Stimulated activated CD8-positive, alpha-beta memory T cell treated with anti-CD3 and anti-CD28 coated beads, Interleukin-4, amount 100 ng/mL, for 24 hours (primary cell): ENCODE measurements at places on chromosomes 13 and 19.

DNA sequence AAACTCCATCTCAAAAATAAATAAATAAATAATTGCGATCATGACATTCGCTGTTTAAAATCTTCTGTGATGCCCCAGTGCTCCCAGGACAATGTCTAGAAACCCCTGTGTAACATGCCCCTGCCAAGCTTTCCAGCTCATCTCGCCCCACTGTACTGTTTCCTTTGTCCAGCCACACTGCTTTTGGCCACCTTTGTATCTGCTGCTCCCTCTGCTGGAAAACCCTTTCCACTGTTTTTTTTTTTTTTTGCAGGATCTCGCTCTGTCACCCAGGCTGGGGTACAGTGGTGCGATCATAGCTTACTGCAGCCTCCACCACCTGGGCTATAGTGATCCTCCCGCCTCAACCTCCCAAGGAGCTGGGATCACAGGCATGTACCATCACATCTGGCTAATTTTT is 7.5 kb downstream of the PLAUR start:
- no peak for DNase-seq

- DNase-seq = no peak
These were observed 324.7 kb downstream of the DLEU7 start for GRCh38 chr13:50518781-50519201.

- DNase-seq = no peak
These were observed 376.4 kb upstream of the ZNF507 start for GRCh38 chr19:31969016-31969415.

- no peak for DNase-seq
These were observed 1888.8 kb upstream of the PCDH20 start for GRCh38 chr13:63304497-63304896.

DNA sequence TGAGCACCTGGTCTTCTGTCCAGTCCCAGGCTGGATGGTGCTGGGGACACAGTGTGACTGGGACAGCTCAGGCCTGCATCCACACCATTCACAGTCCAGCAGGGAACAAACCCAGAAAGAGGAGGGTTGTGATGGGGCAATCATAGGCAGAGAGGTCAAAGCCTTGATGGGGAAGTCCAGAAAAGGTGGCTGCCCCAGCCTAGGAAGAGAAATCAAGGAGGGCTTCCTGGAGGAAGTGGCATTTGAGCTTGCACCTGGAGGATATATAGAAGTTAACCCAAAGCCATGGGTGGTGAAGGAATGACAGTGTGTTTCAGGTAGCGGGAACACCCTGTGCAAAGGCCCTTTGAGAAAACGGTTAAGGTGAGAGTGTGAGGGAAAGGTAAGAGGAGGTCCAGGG is 2.6 kb upstream of the PRX start:
- no peak for DNase-seq

DNA sequence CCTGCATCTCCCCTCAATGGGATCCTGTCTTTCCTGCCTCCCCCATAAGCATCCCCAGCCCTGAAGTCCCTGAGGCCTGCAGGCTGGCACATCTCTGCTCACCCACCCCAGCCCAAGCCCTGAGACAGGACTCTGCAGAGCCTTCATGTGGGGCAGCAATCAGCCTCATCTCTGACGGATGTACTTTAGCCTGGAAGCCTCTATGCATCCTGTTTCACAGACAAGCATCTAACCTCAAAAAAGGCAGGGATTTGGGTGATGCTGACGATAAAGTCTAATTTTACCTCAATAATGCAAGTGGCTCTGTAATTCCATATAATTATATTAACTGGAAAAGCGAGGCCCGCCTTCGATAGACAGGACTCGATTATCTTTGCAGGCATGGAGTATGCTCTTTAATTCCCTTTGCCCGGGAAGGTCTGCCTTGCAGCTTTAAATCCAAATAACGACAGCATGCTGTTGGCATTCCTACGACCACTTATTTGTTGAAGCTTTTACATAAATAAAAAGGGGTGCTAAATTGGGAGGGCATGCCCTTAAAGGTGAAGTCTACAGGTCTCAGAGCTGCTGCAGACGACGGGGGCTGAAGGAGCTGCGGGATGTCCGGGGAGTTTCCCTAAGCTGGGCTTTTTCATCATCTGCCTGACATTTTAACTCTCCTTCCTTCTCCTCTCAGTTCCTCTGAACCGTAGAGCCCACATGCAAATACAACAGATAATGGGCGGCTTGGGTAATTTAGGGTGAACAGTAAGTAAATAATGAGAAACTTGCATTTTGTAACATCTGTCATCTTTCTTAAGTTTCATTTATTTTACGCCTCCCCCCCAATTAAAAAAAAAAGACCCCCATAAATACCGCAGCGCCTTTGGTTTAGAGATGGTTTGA is 211.5 kb downstream of the URI1 start:
- no peak for DNase-seq

- no peak for DNase-seq
These were observed 511.1 kb downstream of the IRS2 start for GRCh38 chr13:109275139-109275745.

- no peak for DNase-seq
These were observed 31.6 kb upstream of the SLC46A3 start for GRCh38 chr13:28750187-28751045.

GRCh38 chr19:3548606-3549005 is 8.8 kb downstream of the MFSD12 start:
- DNase-seq = no peak

DNA sequence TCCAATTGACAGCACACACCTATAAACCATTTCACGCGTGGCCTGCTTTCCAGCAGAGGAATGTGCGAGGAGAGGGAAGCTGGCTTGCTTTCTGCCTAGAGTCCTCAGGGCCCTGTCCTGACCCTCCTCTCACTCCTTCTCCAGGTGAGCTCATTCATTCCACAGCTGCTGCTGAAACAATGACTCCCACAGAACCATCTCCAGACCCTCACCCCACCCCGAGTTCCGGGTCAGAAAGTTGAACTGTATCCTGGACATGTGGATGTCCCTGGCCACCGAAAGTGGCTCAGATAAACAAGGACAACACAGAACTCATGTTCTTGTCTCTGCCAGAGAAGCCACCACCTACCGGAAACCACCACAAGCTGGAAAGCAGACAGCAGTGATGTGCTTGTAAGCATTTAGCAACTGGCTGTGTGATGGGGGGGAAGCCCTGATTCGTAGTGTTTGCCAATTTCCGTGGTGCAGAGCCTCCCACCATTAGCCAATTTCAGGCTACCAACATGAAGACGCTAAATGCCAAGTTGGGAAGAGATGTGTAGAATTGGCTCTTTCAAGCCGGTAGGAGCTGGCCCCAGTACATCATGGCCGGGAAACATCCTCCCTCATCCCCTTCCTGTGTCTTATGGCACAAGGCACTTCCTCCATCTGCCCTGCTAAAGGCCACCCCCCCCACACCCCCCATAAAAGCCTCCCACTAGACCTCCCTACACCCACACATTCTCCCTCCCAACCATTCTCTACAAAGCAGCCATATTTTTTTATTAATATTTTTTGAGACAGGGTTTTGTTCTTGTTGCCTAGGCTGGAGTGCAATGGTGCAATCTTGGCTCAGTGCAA is 5.0 kb downstream of the SYCE2 start:
- no peak for DNase-seq

DNA sequence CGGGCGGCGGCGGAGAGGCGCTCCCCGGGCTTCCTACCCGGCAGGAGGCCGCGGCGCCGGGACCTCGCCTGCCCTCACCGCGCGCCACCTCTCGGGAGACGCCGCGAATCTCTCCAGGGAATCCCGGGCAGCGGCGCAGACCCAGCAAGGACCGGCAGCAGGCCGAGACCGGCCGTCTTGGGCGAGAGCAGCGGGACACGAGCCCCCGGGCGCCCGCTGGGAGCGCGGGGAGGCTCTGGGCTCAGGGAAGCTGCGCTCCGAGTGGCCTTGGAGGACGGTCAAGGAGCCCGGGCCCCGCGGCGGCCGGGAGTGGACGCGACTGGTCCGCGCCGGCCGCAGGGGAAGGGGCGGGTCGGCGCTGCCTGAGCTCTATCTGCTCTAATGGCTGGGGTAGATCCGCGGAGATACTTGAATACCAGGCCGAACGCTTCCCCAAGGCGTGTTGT is 14.7 kb downstream of the CDX2 start:
- no peak for DNase-seq

DNA sequence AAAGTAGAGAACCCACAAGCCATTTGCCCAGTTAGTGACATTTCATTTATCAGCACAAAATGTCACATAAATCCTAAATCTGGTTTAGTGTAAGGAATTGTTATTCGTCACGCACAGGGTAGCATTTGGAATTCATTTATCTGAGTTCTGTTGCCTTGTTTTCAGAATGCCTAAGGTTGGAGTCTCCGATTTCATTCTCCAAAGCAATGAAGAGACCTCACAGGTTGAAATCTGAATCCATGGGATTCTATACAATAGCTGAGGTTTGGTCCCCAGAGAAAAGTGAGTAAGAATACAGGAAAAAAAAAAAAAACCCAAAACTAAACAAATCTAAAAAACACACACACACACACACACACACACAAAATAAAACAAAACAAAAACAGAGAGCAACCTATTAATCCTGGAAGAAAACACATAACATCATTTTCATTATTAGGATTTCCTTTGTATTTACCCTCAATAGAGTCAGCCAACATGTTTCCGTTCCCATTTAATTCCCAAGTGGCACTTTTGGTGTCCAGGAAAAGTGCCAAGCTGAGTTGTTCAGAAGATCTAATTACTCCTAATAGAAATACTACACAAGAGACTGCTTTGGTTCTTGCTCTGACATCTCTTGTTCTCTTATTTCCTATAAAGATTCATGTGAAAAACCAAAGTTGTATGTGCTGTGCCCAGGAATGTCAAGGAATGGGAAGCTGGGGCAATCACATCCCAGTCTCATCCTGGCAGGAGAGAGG is 36.2 kb upstream of the LRCH1 start:
- DNase-seq = no peak

DNA sequence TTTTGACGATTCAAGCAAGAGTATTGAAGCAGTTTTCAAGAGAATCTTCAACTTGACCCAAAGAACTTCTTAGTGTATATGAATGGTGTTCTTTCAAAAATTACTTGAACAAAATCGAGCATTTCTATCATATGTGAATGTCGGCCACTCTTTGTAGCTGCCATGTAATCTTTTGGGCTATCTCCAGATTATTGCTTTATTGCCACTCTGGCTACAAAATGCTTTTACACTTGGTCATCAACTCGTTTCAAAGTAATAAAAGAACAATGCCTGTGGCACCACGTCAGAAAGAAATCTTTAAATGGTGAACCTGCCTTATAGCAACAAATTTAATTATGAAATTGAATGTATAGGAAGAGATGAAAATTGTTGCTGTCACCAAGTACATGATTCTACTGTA is 834.5 kb downstream of the GPC5 start:
- no peak for DNase-seq

DNA sequence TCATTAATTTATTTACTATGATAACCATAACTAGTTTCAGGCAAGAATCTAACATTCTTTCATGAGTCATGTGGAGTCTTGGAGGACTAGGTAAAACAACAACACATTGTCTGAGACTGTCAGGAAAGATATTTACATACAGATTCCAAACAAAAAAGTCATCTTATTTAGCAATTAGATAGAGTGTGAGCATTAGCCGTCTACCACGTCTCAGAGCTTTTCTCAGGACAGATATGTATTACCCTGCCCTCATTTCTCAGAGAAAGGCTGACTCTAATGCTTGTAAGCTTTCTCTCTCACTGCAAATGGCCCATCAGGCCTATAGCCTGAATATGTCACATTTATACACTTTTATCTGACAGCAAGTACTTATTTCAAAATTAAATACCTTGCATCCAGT is 312.1 kb upstream of the PCDH20 start:
- no peak for DNase-seq

DNA sequence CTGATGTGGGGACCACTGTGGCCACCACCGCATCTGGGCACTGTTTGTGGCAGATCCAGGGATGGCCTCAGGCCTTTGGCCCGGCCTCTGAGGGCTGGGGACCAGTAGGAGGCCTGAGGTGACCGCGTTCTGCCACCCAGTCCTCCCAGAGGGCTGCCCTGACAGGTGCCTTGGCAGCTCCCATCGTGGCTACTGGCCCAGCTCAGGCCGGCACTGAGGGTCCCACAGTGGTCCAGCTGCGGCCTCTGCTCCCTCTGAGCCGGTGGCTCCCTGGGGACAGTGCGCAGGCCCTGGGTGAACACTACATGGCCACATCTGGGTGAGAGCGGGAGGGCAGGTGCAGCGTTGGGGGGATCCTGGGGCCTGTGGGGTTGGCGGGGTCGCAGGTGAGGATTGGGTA is 61.9 kb downstream of the KDM4B start:
- no peak for DNase-seq

- DNase-seq = no peak
These were observed 45.3 kb downstream of the DHRS12 start for GRCh38 chr13:51758691-51759090.

GRCh38 chr19:32352241-32352630 is 6.8 kb downstream of the ZNF507 start:
- DNase-seq = no peak

GRCh38 chr13:97414392-97414791 is 19.6 kb upstream of the RAP2A start:
- DNase-seq = no peak

DNA sequence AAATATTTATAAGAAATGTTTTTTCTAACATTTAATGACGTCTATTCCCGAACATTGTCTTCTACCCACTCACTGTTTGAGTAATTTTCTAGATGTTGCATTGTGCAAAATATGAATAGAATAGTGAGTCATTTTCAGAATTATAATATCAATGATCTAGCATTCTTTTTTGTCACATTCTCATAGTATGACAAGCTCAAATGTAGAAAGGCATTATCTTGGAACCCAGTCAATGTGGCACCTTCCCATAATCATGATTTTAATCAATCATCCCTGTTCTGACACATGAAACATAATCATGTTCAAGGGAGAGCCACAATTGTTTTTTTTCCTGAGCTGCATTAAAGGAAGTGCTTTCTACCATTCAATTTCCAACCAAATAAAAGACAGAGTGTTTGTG is 265.8 kb downstream of the OXGR1 start:
- DNase-seq = no peak

DNA sequence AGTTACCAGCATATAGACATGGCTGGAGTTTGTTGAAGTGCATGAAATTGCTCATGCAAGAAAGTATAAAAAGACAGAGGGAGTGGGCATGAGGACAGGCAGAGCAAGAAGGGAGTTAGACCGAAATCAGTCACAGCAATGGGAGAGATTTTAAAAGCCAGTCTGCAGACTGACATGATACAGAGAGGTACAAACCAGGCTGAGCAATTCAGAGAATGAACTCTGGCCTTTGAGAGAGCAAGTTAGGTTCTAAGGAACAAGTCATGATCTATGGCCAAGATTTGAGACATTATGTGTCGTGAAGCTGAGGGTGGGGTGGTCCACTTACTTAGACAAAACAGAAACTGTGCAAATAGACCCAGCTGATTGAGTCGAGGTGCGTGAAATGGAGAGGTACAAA is 93.4 kb upstream of the TSC22D1 start:
- no peak for DNase-seq

- no peak for DNase-seq
These were observed 25.7 kb downstream of the LTBP4 start for GRCh38 chr19:40626918-40627317.

DNA sequence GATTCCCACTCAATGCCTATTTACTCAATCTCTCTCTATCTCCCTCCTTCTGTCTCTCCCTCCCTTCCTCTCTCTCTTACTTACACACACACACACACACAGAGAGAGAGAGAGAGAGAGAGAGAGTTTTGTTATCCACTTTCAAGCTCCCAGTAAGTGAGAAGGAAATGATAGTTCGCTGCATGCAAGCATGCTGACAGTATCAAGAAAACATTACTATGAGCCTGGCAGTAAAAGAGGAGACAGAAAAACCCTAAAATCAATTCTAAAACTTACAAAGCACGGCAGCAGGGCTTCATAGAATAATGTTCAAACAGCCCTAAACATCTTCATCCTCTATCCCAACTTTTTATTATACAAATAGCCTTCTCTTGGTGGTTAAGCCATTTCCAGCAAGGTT is 171.9 kb downstream of the FOXO1 start:
- no peak for DNase-seq

GRCh38 chr19:55611300-55611982 is 6.0 kb downstream of the ZNF865 start:
- DNase-seq = no peak
